Dorsolateral prefrontal cortex (tissue), 122 donors: ENCODE measurements at places on chromosomes 1 and 21. TPM values are rescaled to one million over a fixed set of nuclear protein-coding genes. Genes with fewer than 3 reads are reported as not detected.

DNA sequence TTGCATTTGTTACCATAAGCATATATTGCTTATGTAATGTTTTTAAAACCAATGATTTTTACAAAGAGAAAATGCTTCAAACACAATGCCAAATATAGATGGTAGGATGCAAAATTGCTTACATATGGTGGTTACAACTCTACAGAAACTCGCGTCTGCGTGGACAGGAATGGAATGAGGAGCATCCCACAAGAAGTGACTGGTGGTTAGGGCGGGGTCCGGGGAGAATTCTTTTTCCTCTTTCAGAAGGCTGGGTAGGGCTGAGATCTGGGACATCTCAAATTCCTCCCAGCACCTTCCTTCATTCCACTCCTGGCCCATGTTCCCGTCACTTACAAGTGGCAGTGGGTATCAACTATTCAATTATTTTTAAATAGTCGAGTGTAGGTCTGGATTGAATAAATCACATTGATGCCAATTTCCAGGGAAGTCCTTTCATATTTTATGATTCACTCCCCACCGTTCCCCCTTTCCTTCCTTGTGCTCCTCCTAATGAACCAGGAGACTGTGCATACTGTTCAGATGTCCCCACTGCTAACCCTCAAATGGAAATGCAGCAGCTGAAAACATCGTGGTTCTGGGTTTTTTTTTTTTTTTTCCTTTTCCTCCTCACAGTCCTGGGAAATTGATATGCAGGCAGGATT lies 174.5 kb upstream of the POU3F1 start:
- no peak for DNase-seq

- no peak for DNase-seq
Measured at GRCh38 chr1:100868364-100868995, 26.2 kb downstream of the EXTL2 start.

DNA sequence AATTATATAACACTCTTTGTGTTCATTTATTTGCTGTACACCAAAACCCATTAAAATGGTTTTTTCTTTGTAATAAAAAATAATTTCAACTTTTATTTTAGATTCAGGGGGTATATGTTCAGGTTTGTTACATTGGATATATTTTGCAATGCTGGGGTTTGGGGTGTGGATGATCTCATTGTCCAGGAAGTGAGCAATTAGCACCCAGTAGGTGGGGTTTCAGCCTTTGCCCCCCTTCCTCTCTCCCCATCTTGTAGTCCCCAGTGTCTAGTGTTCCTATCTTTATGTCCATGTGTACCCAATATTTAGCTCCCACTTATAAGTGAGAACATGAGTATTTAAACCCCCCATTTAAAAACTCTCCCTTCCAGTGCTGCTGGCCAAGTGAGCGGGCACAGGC lies 184.6 kb downstream of the RHOU start:
- no peak for DNase-seq

DNA sequence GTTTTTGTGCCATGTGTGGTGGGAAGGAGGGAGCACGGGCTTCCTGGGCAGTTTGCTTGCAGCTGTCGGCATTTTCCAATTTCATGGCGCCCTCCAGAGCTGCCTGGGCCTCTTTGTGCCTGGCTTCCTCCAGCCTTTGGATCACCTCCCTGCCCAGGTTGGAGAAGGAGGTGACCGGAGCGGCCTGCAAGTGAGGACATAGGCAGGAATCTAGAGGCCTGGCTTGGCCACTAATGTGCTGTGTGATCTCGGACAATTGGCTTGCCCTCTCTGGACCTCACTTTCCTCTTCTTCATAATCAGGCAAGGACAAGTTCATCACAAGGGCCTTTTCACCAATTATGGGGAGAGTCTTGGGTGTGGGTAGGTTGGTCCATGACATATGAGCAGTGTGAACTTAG lies 245.1 kb downstream of the MATN1 start:
- DNase-seq: no peak

- DNase-seq: no peak
Measured at GRCh38 chr1:210257698-210258529, 25.3 kb downstream of the SERTAD4 start.

DNA sequence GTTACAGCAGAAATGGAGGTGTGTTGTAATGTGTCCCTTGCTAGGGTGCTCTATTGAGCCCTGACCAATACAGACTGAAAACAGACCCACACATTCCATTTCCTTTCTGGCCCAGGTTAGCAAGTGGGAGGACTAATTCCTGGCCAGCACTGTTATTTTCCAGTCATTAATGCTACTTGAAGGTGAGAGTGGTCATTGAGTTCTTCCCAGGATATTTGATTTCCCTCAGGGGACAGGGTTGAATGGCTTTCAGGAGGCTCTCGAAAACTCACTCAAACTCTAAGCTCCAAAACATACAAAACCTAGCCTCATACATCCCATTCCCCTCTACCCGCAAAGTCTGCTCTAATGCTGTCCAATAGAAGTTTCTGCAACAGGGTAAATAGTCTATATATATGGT lies 6.2 kb downstream of the LRRC52 start:
- DNase-seq: no peak

Gene DNAH14
- total RNA-seq: 12.3 TPM

Gene OR2M5
- 1.9 TPM for total RNA-seq

DNA sequence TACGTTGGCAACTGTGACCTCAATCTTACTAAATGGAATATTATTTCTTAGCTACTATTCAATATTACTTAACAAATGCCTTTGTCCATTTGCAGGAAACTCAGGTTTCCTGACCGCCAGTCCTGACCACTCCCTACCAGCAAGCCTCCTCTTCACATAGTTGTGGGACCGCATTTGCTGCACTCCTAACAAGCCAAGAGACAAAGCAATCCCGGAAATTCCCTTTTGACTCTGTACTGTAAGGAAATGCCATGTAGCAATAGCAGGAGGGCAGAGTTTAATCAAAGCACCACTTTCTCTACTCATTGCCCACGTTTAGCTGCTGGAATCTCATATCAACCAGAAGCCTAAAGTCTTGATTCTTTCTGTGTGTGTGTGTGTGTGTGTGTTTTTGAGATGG lies 28.1 kb upstream of the ACBD6 start:
- DNase-seq: no peak

Gene SAMD11
- total RNA-seq: 0.85 TPM

Gene TFAP2E
- total RNA-seq: 5.8 TPM

GRCh38 chr1:83762416-83762815 lies 236.5 kb downstream of the TTLL7 start:
- DNase-seq: no peak

DNA sequence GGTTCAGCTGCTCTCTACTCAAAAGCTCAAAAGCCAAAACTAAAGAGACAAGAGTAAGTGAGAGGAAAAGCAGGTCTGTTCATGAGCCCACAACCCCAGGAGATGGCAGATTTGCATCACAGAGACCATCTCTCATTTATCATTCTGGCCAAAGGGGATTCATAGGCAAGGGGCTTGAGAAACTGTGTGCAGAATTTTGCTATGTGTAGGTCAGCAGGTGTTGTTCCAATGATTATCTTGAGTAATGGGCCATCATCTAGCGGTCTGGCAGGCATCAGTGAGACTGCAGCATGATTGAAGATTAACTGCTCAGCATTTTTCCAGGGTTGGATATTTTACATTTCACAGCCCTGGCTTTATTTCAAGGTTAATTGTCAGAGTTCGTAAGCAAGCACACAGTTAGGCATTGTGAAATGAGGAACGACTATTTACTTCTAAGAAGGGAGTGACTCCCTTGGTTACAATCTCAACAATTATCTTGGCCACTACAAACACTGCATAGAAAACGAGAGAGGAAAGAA lies 1204.6 kb upstream of the TMPRSS15 start:
- DNase-seq: no peak

DNA sequence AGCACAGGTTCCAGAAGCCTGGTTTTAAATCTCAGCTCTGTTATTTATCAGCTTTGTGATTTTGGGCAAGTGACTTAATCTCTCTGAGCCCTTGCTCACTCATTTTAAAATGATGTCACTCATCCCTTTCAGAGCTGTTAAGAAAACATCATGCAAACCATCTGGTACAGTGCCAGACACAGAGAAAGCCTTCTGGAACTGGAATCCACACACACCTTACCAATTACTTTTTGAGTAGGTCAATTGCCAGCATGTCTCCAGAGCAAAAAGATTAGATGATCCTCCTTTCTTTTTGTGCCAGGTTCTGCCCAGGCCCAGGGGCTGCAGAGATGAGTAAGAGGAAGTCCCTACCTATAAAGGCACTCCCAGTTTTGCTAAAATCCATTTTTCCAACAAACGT lies 61.3 kb downstream of the ROR1 start:
- no peak for DNase-seq

GRCh38 chr1:40004857-40005256 lies 35.7 kb upstream of the CAP1 start:
- no peak for DNase-seq

Gene FDPS
- 119 TPM for total RNA-seq

Gene OPRD1
- total RNA-seq: 14.3 TPM

Gene EDEM3
- total RNA-seq: 24.2 TPM

GRCh38 chr1:29557701-29558600 lies 321.6 kb downstream of the PTPRU start:
- DNase-seq: no peak

GRCh38 chr1:230147253-230148125 lies 80.5 kb downstream of the GALNT2 start:
- no peak for DNase-seq

DNA sequence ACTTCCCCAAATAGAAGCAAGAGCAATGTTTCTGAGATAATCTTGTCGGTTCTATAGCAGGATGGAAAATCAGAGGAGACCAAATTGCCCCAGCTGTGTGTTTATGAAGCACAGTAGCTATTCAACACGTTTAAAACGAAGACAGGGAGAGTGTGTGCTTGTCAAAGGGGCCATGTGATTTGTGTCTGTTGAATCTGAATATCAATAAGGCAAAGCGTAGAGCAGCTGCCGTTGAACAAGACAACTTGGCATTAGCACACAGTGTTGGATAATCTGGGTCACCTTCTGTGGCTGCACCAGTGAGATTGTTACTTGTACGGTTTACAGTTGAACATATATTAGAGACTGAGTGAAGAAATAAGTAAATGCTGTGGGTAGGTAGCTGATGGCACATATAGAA lies 1.0 kb downstream of the CRB1 start:
- DNase-seq: peak; percentile 30

Gene CFHR3
- not detected for total RNA-seq

DNA sequence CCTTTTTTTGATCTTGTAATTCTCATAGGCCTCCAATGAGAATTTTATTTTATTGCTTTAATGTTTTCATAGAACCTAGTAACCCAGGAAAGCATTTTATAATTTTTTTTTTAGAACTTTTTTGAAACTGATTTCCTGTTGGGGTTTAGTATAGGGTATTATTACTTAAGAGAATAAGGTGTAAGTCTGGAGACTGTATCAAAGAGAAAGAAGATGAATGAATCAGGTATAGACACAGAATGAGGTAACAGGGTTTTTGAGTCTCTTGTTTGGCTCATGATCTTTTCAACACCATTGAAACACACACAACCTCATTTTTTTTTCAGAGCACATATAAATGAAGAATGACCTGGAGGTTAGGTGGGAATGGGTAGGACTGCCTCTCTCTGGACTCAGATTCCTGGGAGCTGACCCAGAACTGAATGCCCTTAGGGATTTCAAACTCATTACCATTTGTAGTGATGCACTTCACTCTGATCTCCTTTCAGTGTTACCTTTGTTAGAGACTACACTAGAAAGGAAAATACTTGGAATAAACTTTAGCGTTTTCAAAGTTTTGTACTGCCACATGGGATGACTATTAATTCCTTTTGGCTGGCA lies 51.0 kb downstream of the EPB41 start:
- no peak for DNase-seq

GRCh38 chr1:94739521-94740061 lies 80.6 kb upstream of the SLC44A3 start:
- no peak for DNase-seq
